ENCODE measurements at places on chromosomes 16 and 17. TPM values are rescaled to one million over a fixed set of nuclear protein-coding genes. Genes with fewer than 3 reads are reported as not detected.

SLC16A6 gene
- total RNA-seq: 0.63 TPM

KRTAP3-1 gene
- total RNA-seq: not detected

TBX6 gene
- 0.09 TPM for total RNA-seq

CMTM4 gene
- total RNA-seq: 14.5 TPM

LGALS9B gene
- not detected for total RNA-seq

CDH11 gene
- 91.9 TPM for total RNA-seq

GNG13 gene
- not detected for total RNA-seq

ICAM2 gene
- 500 TPM for total RNA-seq

HS3ST4 gene
- total RNA-seq: not detected

BCL6B gene
- total RNA-seq: 127 TPM

MYH1 gene
- total RNA-seq: not detected

CHST4 gene
- total RNA-seq: not detected

TMEM204 gene
- 26.6 TPM for total RNA-seq

Measured in endothelial cell of coronary artery (primary cell).